ENCODE measurements at places on chromosomes 5 and 9.

GRCh38 chr9:88266416-88266815, 121.8 kb upstream of the SPIN1 start:
- no peak for DNase-seq

GRCh38 chr9:130918826-130919558, 20.1 kb downstream of the FIBCD1 start:
- no peak for DNase-seq

DNA sequence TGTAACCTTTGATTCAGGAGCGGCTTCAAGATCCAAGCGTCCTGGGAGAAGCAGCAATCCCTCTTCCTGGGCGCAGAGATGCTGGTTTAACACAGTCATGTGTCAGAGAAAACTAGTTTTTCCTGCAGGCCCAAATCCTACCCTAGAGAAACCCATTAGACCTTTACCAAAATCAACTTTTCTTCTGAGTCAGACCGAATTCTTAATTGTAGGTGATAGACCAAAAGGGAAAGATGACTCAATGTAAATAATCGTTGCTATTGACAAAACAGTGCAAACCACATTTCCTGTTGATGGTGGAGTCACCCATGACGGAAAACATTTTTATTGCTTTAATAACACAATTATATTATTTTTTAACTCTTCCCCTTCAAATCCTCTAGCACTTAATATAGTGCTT, 40.1 kb downstream of the SLC1A1 start:
- no peak for DNase-seq

DNA sequence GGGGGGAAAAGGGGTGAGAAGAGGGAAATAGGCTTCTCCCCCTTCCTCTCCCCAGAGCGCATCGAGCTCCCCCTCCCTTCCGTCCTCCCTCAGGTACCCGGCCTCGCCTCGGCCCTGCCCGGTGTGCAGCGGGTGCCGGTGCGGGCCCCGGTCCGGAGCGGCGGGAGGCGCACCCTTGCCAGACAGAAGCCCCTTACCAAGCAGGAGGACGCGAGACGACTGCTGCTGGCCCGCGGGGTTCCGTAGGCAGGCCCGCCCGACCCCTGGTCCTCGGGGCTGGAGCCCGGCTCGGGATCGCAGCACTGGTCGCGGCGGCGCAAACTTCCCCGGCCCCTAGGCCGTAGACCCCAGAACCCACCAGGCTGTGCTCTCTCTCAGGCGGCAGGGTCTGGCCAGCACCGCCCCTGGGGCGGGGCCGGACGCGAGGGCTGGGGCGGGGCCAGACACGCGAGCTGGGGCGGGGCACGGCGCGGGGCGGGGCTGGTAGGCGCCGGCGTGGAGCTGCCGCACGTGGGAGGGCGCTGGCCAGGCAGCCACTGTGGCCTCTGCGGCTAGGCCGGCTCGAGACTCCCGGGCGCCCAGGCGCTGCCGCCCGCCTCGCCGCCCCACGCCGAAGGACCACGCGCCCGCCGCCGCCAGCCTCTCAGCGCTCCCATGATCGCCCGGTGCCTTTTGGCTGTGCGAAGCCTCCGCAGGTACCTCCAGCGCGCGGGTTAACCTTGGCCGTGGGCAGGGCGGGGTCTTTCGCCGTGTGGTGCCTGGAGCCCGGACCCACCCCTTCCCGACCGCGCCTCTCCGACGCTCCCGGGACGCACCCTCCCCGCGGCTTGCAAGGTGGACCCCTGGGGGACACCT, at the start of the genes NLN and SGTB:
Gene NLN, plus strand, starts transcription at position 486 of the 855 bp plus-strand sequence. Its CDS starts 169 bp downstream, at position 655.
Gene SGTB, minus strand, starts transcription at position 390 of the 855 bp plus-strand sequence. CDS start 1,302 bp downstream, outside the sequence.
- DNase-seq, result peak; percentile 80

DNA sequence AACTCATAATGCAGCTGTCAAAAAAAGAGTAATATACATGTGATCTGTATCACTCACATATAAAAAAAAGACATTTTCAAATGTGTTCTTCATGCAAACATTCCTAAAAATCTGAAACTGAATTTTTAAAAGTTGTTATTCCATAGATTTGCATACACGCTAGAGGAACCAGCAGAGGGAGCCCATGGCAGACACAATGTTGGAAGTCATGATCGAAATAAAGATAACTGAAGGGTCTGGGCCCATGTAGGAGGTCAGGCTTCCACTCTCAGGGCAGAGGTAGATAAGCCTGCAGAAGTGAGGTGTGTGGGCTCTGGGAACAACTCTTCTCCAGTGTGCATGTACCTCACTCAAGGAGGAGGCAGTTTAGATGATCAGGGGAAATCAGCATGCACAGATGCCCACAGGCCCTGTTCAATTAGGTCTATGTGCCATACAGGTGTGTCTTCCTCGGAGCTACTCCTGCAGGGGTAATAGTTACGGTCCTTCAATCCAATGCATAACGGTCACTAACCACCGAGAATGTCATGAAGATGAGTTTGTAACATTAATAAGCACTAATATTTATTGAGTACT, 208.6 kb downstream of the EPB41L4A start:
- DNase-seq, result no peak

DNA sequence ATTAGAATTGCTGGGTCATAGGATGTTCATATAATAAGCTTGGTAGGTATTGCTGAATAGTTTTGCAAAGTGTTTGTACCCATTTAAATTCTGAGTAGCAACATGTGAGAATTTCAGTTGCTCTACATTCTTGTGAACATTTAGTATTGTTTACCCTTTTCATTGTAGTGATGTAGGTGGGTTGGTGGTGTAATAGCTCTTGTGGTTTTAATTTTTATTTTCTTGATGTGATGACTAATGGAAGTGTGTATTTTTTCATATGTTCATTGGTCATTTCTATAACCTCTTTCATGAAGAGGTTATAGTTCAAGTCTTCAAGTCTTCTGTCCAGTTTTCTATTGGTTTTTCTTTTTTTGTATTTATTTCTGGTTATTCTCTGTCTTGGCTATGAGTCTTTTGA, 34.4 kb downstream of the RASA1 start:
- DNase-seq, result no peak

- no peak for DNase-seq
Observed at GRCh38 chr5:123086376-123087055, 2.5 kb upstream of the PRDM6 start.

GRCh38 chr5:65672796-65673195, 48.0 kb downstream of the SHLD3 start:
- DNase-seq, result no peak

- DNase-seq, result no peak
Observed at GRCh38 chr5:76617675-76618074, 5.5 kb downstream of the F2RL2 start.

GRCh38 chr5:157285310-157286035, 19.6 kb downstream of the CYFIP2 start:
- DNase-seq, result no peak

DNA sequence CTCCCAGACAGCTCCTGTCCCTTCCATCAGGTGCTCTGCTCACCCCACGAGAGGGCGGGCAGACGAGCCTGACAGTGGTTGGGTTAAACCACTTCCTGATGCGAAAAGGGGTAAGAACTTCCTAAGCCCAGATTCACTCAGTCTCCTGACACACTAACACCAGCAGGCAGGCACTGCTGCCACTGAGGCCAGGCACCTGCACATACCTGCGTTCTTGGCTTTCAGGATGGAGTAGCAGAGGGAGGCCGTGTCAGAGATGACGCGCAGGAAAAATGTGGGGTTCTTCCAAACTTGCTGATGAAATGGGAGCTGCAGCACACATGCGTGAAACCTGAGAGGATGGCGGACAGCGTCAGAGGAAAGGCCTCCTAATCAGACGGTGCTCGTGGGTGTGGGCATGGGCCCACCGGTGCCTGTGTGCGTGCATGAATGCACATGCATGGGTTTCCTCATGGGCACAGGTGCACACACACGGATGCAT, 29.9 kb downstream of the SLC6A18 start:
- DNase-seq, result peak; percentile 63

- DNase-seq, result no peak
Observed at GRCh38 chr9:111825468-111826145, 30.9 kb upstream of the SHOC1 start.

DNA sequence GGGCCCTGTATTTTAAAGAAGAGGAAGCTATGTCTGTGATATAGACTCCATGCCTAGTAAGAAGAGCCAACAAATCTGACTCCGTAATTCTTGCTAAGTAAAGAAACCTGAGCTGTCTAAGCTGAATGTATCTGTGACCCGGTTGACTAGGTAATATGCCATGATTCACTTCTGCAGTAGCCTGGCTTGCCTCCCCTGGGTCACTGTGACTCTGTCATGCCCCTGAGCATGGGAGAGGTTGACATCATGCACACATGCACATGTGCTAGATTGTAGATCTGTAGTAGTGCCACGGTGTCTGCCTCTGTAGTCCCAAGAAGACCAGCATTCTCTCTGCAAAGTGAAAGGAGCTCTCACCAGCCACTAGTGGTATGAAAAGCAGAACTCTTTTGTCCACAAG, 9.1 kb downstream of the SLC22A5 start:
- DNase-seq, result no peak

DNA sequence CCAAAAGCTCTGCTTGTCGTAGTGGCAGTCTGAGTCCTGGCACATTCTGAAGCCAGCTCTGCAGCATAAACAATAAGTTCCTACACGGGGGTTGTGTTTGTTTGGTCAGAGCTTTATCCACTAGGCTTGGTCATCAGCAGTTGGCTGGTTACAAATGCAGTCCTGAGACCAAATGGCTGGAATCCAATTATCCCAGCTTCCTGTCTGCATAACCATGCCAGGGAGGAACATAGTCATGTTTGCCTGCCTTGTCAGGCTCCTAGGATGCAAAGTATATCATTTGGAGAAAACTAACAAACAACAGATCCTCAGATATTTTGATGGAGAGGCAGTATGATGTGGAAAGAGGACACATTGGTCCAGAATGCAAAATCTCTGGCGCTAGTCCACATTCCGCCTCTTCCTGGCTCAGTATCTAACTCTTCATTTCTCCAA, 85.8 kb downstream of the FBXO38 start:
- no peak for DNase-seq

DNA sequence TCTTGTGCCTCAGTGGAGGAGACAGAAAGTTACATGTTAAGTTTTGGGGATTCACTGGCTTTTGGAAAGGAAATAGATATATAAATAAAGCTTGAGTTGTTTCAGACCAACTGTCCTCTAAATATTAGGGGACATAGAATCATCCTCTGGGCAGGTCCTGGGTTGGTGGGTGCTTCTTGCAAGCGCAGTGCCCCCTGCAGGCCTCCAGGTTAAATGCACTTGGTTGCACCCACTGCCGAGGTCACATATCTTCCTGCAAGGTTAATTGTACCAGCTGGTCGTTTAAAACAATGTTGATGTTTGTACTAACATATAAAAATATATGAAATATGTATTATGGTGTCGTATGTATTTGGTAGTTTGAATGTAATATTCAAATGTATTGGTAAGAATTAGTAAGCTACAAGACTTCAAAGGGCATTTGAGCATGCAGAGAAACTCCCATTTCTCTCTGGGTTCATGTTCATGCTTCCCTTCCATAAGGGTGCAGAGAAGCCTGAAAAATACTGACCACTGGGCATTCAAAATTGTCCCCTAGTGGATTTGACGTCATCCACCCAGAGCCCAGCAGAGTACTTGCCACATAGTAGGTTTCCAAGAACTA, 87.0 kb downstream of the ZNF618 start:
- DNase-seq, result peak; percentile 27

GRCh38 chr5:36876965-36877666, 547 bp downstream of the NIPBL start:
- peak; percentile 65 for DNase-seq

- no peak for DNase-seq
Observed at GRCh38 chr9:137213160-137214060, 7.9 kb downstream of the NDOR1 start.

DNA sequence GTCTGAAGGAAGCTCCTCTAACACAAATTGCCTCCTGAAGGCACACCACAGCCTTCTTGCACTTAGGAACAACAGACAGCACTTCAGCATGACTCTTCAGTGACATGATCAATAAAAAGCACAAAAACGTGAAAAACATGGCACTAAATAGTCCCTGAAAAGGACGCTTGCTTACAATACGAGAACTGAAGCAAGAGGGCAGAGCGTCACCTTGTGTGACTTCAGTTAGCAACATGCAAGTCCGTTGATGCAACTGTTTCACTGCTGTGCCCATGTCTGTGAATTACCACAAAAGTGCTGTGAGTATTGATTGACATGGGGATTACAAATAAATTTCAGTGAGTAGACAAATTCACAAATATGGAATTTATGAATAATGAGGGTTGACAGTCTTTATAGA, 219.9 kb upstream of the GAS1 start:
- no peak for DNase-seq

- DNase-seq, result no peak
Observed at GRCh38 chr5:159451197-159452052, 121.1 kb upstream of the IL12B start.

DNA sequence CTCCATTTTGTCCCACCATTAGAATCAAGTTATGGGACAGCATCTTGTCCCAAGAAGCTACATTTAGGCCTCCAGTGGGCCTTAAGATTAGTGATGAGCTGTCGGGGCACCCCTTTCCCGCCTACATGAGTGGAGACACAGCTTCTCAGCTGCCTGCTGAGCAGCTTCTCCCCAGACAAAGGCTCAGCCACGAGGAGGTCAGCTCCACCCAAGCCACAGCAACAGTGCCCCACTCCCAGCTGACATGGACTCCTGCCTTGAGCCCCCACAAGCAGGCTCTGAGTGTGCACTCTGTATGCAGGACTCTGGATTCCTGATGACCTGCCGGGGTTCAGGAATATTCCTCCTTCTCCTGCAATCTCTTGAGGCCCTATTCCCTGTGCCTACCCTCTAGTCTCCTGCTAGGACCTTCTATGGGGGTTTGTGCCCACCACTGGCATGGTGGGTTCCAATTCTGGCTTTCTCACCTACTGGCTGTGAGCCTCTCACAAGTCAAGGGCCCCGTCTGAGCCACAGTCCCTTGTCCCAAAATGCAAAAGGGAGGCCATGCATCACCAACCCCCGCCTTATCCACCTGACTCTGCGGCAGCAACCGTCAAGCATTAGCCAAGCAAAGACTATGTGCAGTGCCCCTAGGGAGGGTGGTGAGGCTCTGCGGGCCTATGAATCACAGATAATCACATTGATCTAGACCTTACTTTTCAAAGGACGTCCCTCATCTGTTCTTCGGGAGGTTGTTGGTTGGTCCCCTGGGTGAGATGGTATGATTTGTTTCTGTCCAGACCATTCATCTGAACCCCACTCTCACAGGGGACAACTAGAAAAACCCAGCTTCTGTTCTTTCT, 269.1 kb downstream of the MED10 start:
- DNase-seq, result no peak

DNA sequence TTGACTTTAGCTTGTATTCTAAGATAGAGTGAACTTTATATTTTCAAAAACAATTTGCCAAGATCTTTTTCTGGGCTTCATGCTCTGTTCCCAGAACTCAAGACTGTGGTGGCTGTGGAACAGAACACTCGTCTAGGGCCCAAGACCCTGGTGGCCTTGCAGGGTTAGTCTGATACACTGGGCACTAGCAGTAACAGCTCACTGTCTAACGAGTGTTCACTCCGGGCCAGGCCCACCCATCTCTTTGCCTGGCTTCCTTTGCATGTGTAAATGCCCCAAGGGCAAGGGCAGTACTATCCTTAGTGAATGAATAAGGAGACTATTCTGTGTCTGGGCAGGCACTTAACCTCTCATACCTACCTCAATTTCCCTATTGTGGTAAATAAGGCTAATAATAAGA, 47.4 kb downstream of the PHF2 start:
- DNase-seq, result no peak

GRCh38 chr9:124215368-124215910, 42.3 kb upstream of the NEK6 start:
- DNase-seq, result no peak

Measured in CD4-positive, alpha-beta T cell treated with Interleukin-4 for 1 hour (primary cell).